Ascending aorta (tissue), 2 donors: ENCODE measurements at places on chromosomes 1 and 21. TPM values are rescaled to one million over a fixed set of nuclear protein-coding genes. Genes with fewer than 3 reads are reported as not detected.
A peak's percentile ranks its signal among the peaks of the same experiment; 100 is the strongest.

The NUF2 gene
- total RNA-seq, result not detected

The OR2L5 gene
- total RNA-seq, result not detected

The KRTAP19-1 gene
- total RNA-seq, result not detected

The PRKCZ gene
- 1.3 TPM for total RNA-seq

The EPHB2 gene
- 3.2 TPM for total RNA-seq

The C8B gene
- total RNA-seq, result 347 TPM

The ANGPTL3 gene
- not detected for total RNA-seq

The RNF187 gene
- total RNA-seq, result 24.3 TPM

The LMX1A gene
- total RNA-seq, result 1.7 TPM

GRCh38 chr1:105427543-105427942 lies 1628.9 kb upstream of the PRMT6 start:
- H3K36me3 ChIP-seq, result no peaks in the 10 kb centered on the region
- no peak overlapping the region for H3K4me3 ChIP-seq
- no peak overlapping the region for H3K27ac ChIP-seq
- no peak for DNase-seq
- no peaks in the 10 kb centered on the region for H3K4me1 ChIP-seq

- no peak overlapping the region for H3K4me3 ChIP-seq
- peaks cover 42% of the 10 kb centered on the region for H3K36me3 ChIP-seq
- DNase-seq, result no peak
- no peaks in the 10 kb centered on the region for H3K27me3 ChIP-seq
- no peak overlapping the region for H3K27ac ChIP-seq
- no peaks in the 10 kb centered on the region for H3K4me1 ChIP-seq
Observed at GRCh38 chr1:227764019-227764391, 28.8 kb downstream of the SNAP47 start.

DNA sequence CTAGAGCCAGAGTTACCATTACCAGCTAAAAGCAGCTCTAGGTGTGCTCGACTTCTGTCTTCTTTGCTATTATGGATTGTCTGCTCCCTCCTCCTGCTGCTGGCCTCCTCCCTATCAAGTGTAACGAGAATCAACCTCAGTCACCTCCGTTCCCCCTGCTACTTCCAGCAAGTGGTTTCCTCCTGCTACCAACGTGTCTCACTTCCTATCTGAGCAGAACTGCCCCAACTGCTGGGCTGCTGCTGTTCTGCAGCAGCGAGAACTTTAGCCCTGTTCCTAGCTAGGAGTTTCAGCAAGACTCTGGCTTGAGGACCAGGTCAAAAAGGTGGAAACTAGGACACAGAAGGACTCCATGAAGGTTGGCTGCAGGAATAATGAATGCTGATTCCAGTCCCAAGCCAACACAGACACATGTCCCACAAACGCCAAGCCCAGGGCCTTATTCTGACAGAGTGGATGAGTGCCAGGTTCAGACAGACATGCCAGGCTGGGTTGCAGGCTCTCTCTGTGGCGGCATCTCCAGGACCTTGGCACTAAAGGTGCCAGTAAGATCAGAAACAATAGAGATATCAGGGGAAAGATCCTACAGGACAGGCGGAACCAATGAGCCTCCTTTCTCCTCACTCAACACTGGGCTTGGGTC lies 46.9 kb downstream of the CD34 start:
- DNase-seq, result no peak
- H3K27ac ChIP-seq, result peak overlapping the region; percentile 88
- H3K27me3 ChIP-seq, result no peaks in the 10 kb centered on the region
- no peaks in the 10 kb centered on the region for H3K36me3 ChIP-seq
- peaks cover 21% of the 10 kb centered on the region for H3K4me1 ChIP-seq

- H3K4me1 ChIP-seq, result no peaks in the 10 kb centered on the region
- DNase-seq, result no peak
- no peaks in the 10 kb centered on the region for H3K27me3 ChIP-seq
- H3K27ac ChIP-seq, result no peak overlapping the region
- H3K36me3 ChIP-seq, result no peaks in the 10 kb centered on the region
- peak overlapping the region; percentile 64 for H3K4me3 ChIP-seq
Observed at GRCh38 chr1:29259802-29260441, 23.6 kb downstream of the PTPRU start.

DNA sequence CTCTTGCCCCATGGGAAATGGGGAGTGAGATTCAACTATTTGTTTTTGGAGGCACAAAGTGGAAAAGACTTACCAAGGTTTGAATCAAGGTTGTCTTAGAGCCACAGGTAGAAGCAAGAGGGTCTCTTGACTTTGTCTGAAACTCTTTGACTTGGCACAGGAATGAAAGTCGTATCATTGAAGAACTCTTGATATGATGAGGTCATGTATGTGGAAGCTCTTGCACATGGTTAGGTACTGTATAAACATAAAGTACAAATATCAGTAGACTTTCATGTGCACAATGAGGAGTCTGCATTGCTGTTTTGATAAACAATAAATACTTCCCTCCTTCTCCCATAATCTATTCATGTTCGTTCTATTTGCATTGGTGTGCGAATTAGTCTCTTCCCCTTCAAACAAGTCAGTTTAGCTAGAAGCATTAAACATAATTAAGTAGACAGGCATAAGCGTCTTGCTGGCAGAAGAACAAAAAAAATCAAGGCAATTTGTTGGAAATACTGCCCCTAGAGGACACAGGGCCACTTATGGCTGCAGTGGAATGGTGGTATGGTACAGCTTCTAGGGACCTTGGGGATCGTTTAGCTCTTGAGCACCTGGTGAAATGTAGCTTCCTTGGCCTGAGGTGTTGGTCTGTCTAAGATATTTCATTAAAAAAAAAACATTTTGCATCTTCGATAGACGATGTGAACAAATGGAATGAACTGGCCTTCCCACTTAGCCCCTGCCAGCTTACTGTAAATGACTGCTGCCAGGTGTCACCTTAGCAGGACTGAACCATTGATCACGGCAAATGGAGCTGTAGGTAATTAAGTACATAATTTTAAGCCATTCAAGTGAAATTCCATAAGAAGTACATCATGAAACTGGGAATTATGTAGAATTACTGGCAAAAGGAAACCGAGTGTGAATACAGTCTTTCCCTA lies 218.0 kb upstream of the GALNT2 start:
- no peak for DNase-seq
- no peak overlapping the region for H3K27ac ChIP-seq
- no peaks in the 10 kb centered on the region for H3K4me1 ChIP-seq

- no peak overlapping the region for H3K4me3 ChIP-seq
- H3K27me3 ChIP-seq, result no peaks in the 10 kb centered on the region
- no peaks in the 10 kb centered on the region for H3K36me3 ChIP-seq
Observed at GRCh38 chr1:148362626-148363438, 120.3 kb downstream of the PPIAL4G start.

GRCh38 chr1:38221006-38221649 lies 174.5 kb upstream of the POU3F1 start:
- DNase-seq, result no peak
- H3K36me3 ChIP-seq, result no peaks in the 10 kb centered on the region
- no peak overlapping the region for H3K27ac ChIP-seq
- no peak overlapping the region for H3K4me3 ChIP-seq

- no peak for DNase-seq
- H3K27me3 ChIP-seq, result no peaks in the 10 kb centered on the region
- H3K4me3 ChIP-seq, result no peak overlapping the region
- no peaks in the 10 kb centered on the region for H3K36me3 ChIP-seq
Observed at GRCh38 chr1:117708323-117709248, 102.7 kb downstream of the TENT5C start.

GRCh38 chr1:107264561-107264960 lies 123.7 kb downstream of the NTNG1 start:
- no peak for DNase-seq
- H3K4me3 ChIP-seq, result no peak overlapping the region
- no peaks in the 10 kb centered on the region for H3K4me1 ChIP-seq
- H3K36me3 ChIP-seq, result no peaks in the 10 kb centered on the region

DNA sequence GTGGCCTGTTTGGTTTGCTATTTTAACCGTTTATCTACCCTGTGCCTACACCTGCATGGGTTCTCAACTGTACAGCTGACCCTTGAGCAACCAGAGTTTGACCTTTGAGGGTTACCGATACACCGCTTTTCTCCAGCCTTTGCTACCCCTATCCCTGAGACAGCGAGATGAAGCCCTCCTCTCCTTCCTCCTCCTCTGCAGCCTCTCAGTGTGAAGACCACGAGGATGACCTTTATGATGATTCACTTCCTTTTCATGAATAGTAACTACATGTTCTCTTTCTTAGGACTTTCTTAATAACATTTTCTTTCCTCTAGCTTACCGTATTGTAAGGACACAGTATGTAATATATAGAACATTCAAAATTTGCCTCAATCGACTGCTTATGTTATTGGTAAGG lies 14.5 kb upstream of the RNF187 start:
- no peak overlapping the region for H3K27ac ChIP-seq
- DNase-seq, result no peak
- H3K4me1 ChIP-seq, result no peaks in the 10 kb centered on the region
- H3K4me3 ChIP-seq, result no peak overlapping the region
- H3K27me3 ChIP-seq, result no peaks in the 10 kb centered on the region
- no peaks in the 10 kb centered on the region for H3K36me3 ChIP-seq

GRCh38 chr1:9687120-9687873 lies 35.8 kb downstream of the PIK3CD start:
- peak overlapping the region; percentile 51 for H3K27ac ChIP-seq
- DNase-seq, result peak; percentile 35
- peaks cover 7% of the 10 kb centered on the region for H3K4me1 ChIP-seq
- no peaks in the 10 kb centered on the region for H3K36me3 ChIP-seq
- H3K27me3 ChIP-seq, result no peaks in the 10 kb centered on the region
- peak overlapping the region; percentile 54 for H3K4me3 ChIP-seq

- peak; percentile 36 for DNase-seq
- H3K27me3 ChIP-seq, result no peaks in the 10 kb centered on the region
- no peaks in the 10 kb centered on the region for H3K36me3 ChIP-seq
- H3K4me1 ChIP-seq, result peaks cover 34% of the 10 kb centered on the region
Observed at GRCh38 chr1:36203554-36204346, 20.5 kb upstream of the THRAP3 start.

DNA sequence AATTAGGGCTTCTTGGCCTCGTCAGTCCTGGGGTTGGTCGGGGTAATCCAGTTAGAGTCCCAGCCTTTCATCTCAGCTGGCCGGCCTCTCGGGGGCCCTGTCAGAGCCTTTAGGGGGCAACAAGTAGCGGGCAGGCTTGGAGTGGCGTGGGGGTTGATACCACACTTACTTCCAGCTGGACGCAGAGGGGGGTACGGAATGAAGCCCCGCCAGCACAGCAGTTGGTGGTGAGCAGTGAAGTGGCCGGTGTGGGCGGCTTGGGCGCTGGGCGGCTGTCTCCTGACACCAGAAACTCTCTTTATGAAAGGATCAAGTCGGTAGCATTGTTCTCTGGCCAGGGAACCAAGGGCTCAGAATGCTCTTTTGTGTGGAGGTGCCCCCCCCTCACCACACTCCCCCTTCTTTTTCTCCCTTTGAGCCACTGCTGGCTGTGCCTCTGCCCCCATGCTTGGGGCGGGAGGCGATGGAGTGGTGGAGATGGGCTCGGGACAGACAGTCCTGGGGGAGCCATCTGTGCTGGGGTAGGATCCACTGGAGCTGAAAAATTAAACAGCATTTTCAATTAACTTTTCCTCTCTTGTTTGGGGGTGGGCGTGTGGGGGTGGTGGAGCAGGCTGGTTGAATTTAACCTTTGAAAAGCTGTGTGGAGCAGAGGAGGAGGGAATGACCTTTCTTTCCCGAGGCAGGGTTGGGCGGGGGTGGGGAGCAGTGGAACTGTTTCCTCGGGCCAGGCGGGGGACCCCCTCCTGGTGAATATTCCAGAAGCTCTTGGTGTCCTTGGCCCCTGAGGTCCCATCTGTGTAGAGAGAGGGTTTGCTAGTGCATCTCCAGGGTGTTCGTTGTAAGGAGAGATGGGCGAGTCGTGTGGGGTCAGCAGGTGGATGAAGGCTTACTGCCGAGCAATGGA lies 102.7 kb downstream of the RNF220 start:
- no peaks in the 10 kb centered on the region for H3K27me3 ChIP-seq
- no peak overlapping the region for H3K4me3 ChIP-seq
- no peaks in the 10 kb centered on the region for H3K36me3 ChIP-seq
- H3K27ac ChIP-seq, result no peak overlapping the region
- DNase-seq, result no peak

GRCh38 chr1:160403244-160403643 lies 2.9 kb downstream of the VANGL2 start:
- H3K4me3 ChIP-seq, result no peak overlapping the region
- H3K36me3 ChIP-seq, result no peaks in the 10 kb centered on the region
- peaks cover 4% of the 10 kb centered on the region for H3K27me3 ChIP-seq
- no peak overlapping the region for H3K27ac ChIP-seq

DNA sequence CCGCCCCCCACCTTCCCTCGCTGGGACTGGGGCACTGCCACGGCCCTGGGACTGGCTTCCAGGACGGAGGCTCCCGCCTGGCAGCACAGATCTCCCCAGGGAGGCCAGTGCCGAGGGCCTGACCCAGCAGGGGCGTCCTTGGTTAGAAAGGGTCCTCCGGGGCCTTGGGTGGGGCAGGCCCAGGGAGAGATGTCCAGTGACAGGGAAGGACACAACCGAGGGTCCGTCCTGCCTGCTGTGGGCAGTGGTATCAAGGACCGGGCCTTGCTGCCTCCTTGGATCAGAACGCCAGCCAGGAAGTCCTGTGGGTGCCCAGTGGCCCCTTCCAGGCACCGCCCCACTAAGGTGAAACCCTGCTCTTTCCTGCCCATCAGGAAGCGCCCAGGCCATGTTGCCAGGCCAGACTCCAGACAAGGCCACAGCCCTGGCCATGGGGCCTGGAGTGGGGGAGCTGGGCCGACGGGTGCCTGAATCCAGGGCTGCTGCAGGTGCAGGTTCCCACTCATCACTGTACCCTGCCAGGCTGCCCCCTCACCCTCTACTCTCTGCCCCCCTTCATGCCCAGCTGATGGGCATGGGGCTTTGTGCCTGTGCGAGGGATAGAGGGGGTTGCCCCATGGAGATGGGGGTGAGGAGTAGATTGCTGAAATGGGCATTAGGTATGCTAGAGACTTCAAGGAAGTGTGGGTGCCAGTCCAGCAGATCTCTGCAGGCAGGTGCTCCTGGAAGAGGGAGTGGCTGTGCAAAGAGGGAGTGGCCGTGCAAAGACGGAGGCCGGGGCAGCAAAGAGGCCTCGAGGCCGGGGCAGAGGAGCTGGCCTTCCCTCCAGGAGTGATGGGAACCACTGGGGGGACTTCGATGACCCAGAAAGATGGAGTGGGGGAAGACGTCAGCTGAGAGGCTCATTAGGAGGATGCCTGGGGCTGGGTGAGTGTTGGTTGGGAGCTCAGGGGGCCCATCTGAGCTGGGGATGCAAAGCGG lies 2.2 kb upstream of the PRKCZ start:
- H3K4me3 ChIP-seq, result no peak overlapping the region
- no peaks in the 10 kb centered on the region for H3K4me1 ChIP-seq
- no peaks in the 10 kb centered on the region for H3K36me3 ChIP-seq
- no peak for DNase-seq

DNA sequence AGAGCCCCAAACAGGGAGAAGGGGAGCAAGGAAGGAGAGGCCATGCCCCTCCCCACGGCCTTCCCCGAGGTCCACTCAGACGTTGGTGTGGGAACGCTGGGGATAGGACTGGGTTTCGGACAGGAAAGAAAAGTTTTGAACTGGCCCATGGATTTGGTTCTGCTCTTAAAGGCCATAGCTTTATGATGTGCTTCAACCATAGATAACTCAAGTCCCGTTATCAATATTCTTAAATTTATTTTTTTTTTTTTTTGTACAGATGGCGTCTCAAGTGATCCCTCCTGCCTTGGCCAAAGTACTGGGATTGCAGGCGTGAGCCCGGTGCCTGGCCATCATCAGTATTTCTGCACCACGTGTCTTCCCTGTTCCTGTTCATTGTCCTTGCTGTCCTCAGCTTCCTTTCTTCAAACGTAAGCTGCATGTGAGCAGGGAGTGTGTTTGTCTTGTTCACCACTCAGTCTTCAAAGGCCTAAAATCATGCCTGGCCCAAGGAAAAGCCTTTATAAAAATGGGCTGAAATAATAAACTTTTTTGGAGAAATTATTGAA lies 820 bp upstream of the KRTAP10-1 start:
- no peaks in the 10 kb centered on the region for H3K36me3 ChIP-seq
- H3K4me3 ChIP-seq, result no peak overlapping the region
- no peaks in the 10 kb centered on the region for H3K27me3 ChIP-seq
- no peak for DNase-seq
- no peak overlapping the region for H3K27ac ChIP-seq
